ENCODE measurements at places on chromosomes 2 and 18. TPM values are rescaled to one million over a fixed set of nuclear protein-coding genes. Genes with fewer than 3 reads are reported as not detected.

HOXD3 gene
- total RNA-seq: not detected

VAMP5 gene
- total RNA-seq: 2.7 TPM

ANKRD30BL gene
- total RNA-seq: not detected

SULT1C4 gene
- total RNA-seq: not detected

GLI2 gene
- total RNA-seq: 0.07 TPM

SYT4 gene
- not detected for total RNA-seq

MDH1B gene
- 0.28 TPM for total RNA-seq

MAPRE3 gene
- total RNA-seq: 9.8 TPM

SGO2 gene
- total RNA-seq: 1.3 TPM

HRH4 gene
- 0.21 TPM for total RNA-seq

GKN2 gene
- total RNA-seq: not detected

SEC11C gene
- total RNA-seq: 105 TPM

MAP3K2 gene
- total RNA-seq: 74.7 TPM
